ENCODE measurements at places on chromosomes 16 and 17. TPM values are rescaled to one million over a fixed set of nuclear protein-coding genes. Genes with fewer than 3 reads are reported as not detected.

GRCh38 chr17:81551458-81552243 lies 502 bp downstream of the FAAP100 start:
- peaks cover 15% of the 10 kb centered on the region for H3K36me3 ChIP-seq
- H3K4me1 ChIP-seq: peaks cover 14% of the 10 kb centered on the region
- no peaks in the 10 kb centered on the region for H3K27me3 ChIP-seq
- peak overlapping the region; percentile 82 for H3K27ac ChIP-seq
- H3K4me3 ChIP-seq: peak overlapping the region; percentile 72
- peak; percentile 52 for DNase-seq

- H3K27ac ChIP-seq: peak overlapping the region; percentile 7
- H3K27me3 ChIP-seq: no peaks in the 10 kb centered on the region
- H3K36me3 ChIP-seq: no peaks in the 10 kb centered on the region
- H3K4me3 ChIP-seq: no peak overlapping the region
- DNase-seq: no peak
- H3K4me1 ChIP-seq: peaks cover 11% of the 10 kb centered on the region
Measured at GRCh38 chr17:57051886-57052361, 33.1 kb upstream of the AKAP1 start.

DNA sequence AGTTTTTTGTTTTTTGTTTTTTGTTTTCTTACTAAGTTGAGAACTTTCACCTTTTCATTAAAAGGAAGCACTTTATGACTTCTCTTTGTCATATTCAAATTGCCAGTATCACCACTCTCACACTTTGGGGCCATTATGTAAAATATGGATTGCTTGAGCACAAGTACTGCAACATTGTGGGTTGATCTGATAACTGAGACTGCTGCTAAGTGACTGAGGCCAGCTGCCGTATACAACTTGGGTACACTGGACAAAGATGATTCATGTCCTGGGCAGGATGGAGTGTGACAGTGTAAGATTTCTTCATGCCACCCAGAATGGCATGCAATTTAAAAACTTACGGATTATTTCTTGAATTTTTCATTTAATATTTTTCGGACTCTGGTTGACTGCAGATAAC lies 7.8 kb downstream of the TTC19 start:
- H3K4me3 ChIP-seq: no peak overlapping the region
- no peak overlapping the region for H3K27ac ChIP-seq
- no peaks in the 10 kb centered on the region for H3K27me3 ChIP-seq
- H3K36me3 ChIP-seq: peaks cover 60% of the 10 kb centered on the region
- no peak for DNase-seq

GRCh38 chr17:31068291-31068690 lies 26.5 kb upstream of the NF1 start:
- no peak overlapping the region for H3K4me3 ChIP-seq
- no peak for DNase-seq
- no peaks in the 10 kb centered on the region for H3K36me3 ChIP-seq

ZMYND15 gene
- total RNA-seq: 0.40 TPM

NOS2 gene
- total RNA-seq: not detected

DNA sequence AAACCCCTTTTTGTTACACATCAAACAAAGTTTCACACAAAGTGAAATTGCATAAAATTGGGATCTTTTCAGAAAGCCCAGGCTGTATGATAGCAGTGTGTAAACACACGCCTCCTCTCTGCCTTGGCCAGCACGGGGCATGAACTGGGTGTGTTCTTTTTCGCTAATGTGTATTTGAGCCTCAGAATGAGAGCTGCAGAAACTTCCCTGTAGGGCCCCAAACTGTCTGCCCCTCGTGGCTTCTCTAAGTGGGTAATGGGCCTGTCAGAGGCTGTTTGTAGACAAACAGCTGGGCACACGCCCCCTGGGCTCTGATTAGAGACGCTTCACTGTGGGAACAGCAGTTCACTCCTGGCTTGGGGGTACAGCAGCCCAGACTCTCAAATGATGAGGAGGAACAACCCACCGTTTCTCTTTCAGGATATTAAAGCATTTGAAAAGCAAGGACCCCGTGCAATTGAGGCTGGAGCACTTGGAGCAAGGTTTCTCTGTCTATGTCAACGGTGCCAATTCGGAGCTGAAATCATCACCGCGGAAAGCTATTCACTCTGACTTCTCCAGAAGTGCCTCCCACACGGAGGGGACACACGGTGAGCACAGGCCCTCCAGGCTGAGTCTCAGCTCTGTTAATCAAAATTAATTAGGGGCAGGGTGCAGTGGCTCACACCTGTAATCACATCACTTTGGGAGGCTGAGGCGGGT lies 78.4 kb downstream of the KATNIP start:
- H3K36me3 ChIP-seq: no peaks in the 10 kb centered on the region

GRCh38 chr17:62652251-62653001 lies 25.0 kb downstream of the MRC2 start:
- peaks cover 13% of the 10 kb centered on the region for H3K4me1 ChIP-seq
- H3K36me3 ChIP-seq: no peaks in the 10 kb centered on the region
- no peaks in the 10 kb centered on the region for H3K27me3 ChIP-seq
- peak overlapping the region; percentile 44 for H3K4me3 ChIP-seq

HS3ST2 gene
- 7.0 TPM for total RNA-seq

GRCh38 chr17:50864747-50865059 lies 1.5 kb downstream of the TOB1 start:
- H3K36me3 ChIP-seq: peaks cover 10% of the 10 kb centered on the region
- H3K4me3 ChIP-seq: peak overlapping the region; percentile 79
- peaks cover 46% of the 10 kb centered on the region for H3K4me1 ChIP-seq
- DNase-seq: no peak
- H3K27me3 ChIP-seq: no peaks in the 10 kb centered on the region

ASIC2 gene
- total RNA-seq: not detected

GRCh38 chr16:5027575-5028235 lies 6.0 kb downstream of the NAGPA start:
- H3K4me1 ChIP-seq: peaks cover 3% of the 10 kb centered on the region
- no peaks in the 10 kb centered on the region for H3K36me3 ChIP-seq
- no peak for DNase-seq

DNA sequence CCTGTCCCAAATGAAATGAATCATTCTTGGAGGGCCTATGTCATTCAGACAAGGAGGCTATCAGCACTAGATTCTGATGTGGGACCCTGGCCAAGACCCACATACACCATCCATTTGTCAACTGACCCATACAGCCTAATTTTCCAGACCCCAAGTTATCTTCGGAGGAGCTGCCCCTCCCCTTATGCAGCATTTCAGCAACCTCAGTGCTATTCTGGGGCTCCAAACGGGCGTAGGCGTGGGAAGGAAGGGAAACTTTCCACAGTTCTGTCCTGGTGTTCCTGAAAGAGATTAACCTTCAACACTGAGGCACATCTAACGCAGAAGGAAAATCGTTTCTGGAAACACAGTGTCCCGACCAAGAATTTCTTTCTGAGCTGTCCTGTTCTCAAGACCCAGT lies 86.7 kb downstream of the MYH11 start:
- no peaks in the 10 kb centered on the region for H3K4me1 ChIP-seq
- DNase-seq: no peak
- H3K4me3 ChIP-seq: no peak overlapping the region
- no peaks in the 10 kb centered on the region for H3K36me3 ChIP-seq
- H3K27ac ChIP-seq: no peak overlapping the region

- H3K27ac ChIP-seq: no peak overlapping the region
- peaks cover 32% of the 10 kb centered on the region for H3K4me1 ChIP-seq
- no peak for DNase-seq
- H3K36me3 ChIP-seq: no peaks in the 10 kb centered on the region
- H3K27me3 ChIP-seq: no peaks in the 10 kb centered on the region
- no peak overlapping the region for H3K4me3 ChIP-seq
Measured at GRCh38 chr17:61354895-61355874, 44.5 kb upstream of the TBX2 start.

SLFN12L gene
- total RNA-seq: 1.9 TPM

All from thyroid gland (tissue), 4 donors.